ENCODE measurements at places on chromosomes 13 and 19.

GRCh38 chr13:102609696-102610095 lies 12.9 kb downstream of the TPP2 start:
- no peak for DNase-seq

DNA sequence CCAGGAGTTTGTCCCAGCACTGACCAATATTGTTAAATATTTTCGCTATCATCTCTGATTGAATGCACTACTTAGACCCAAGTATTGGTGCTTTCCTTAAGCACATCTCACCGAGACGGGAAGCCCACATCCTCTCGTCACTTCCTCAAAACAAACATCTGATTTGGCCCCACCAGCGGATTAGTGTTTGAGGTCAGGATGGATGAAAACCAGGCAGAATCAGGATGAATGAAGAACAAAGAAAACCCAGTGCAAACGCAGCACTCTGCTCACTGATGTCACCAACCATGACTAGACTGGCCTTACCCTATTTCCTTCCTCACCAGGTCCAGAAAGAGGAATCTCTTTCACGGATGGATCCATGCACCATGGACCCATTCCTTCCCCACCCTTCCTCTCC lies 6.0 kb downstream of the PLAUR start:
- no peak for DNase-seq

DNA sequence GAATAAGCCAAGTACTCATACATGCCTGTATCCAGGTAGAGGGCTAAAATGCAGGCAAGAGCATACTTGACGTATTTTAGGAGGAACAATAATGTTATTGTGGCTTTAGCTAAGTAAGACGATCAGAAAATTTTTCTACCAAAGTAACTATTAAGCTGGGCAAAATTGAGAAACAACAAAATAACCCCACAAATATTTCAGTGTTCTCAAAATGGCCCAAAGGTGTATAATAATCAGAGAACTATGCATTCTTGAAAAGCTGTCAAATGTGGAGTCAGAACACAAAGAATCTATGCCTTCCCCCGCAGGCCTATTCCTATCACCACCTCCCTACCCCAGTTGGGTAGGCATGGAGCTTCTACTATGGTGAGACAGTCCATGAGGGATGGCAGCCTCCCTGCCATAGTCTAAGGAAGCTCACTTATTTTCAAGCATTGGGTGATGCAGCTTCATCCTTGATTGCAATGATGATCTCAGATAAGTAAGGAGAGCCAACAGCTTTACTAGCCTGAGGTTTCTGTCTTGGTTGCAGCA lies 1132.5 kb upstream of the SPRY2 start:
- no peak for DNase-seq

DNA sequence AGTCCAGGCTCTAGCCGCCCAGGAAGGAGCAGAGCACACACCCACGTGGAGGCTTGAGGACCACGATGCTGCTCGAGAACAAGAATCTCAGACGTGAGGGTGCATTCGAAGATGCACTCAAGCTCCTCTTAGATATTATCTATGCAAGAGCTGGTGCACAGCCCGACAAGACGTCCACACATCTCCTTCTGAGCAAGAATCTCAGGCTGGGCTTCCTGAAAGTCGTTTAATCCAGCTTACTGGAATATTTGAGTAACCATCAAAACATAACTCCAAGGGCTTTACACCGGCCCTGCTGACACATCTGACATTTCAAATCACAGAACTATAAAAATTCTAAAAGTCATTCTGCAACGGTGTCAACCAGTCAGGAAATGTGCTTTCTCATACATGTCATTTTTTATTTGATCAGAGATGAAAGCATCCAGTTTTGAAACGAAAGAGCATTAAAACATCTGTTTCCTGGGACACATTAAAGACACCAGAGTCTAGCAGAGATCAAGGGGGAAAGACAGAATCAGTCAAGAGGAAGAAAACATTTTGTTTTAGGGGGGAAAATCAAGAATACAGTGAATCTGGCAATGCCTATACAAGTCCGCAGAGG lies 177.7 kb upstream of the IRS2 start:
- no peak for DNase-seq

DNA sequence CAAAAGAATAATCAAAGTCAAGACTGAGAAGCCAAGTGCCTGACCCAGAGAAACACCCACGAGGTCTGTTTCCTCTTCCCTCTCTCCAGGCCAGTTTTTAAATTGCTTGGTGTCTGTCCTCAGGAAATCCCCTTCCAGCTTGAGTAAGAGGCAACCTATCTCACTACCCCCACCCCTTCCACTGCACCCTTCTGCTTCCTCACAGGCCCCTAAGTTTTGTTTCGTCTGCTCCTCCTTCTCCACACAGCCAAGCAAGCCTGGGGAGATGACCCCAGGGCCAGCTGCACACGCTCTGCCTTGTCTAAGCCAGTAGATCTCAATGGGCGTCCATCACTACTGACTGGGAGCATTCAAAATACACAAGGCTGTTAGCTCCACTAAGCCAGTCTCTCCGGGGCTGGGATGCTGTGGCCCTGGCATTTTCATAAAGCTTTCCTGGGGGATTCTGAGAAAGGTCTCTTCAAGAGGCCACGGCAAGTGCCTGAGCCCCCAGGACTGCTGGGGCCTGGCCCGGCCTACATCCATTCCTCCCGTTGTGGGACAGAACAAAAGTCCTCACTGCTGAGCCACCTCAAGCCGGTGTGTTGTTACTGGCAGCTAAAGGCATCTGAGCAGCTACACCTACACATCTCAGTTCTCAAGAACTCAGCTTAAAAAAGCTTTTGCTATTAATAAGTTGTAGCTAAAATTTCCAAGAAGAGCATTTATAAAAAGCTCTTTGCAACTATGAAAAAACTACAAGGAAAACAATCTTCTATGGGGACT lies 14.9 kb upstream of the IL4I1 start:
- no peak for DNase-seq

GRCh38 chr19:17680230-17680722 lies 7.9 kb downstream of the UNC13A start:
- DNase-seq, result peak; percentile 66
